Sigmoid colon (tissue), 7 donors: ENCODE measurements at places on chromosomes 6 and 20.

DNA sequence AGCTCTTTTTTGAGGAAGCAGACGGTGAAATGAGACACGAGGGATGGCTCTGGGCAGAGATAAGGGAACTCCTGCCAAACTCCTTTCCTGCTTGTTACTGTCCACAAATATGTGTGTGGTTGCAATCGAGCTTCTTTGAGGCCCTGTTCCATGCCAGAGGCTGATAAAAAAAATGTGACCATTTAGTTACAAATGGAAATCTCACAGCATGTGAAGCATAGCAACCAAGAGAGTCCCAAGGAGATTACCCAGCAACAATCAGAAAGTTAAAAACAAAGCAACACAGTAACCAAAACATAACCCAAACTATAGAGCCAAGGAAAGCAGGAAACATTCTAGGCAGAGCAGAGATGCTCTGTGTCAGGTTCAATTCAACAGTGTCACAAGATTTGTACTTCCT is 35.4 kb upstream of the HMGN3 start:
- no peak for DNase-seq
- no peak overlapping the region for H3K27ac ChIP-seq
- H3K36me3 ChIP-seq = no peaks in the 10 kb centered on the region
- no peak overlapping the region for H3K4me3 ChIP-seq
- H3K4me1 ChIP-seq = no peaks in the 10 kb centered on the region

DNA sequence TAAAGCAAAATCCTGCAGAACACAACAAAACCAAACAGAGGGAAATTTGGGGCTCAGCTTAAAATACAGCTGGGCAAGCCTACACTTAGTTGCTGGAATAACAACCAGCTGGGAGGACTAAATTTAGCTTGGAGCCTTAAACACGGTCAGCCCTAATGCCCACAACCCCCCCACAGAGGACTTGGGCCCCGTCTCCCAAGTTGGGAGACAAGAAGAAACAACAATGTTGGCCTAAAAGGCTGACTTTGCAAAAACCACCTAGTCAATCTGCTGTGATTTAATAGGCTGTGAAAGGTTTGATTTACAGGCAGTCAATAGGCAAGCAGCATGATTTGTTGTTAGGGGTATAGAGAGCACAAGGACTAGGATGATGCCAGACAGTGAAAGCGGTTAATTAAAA is 40.3 kb upstream of the ARMC2 start:
- no peak for DNase-seq
- H3K4me3 ChIP-seq = no peak overlapping the region
- H3K27me3 ChIP-seq = no peaks in the 10 kb centered on the region
- H3K27ac ChIP-seq = no peak overlapping the region
- H3K36me3 ChIP-seq = no peaks in the 10 kb centered on the region

- no peak overlapping the region for H3K27ac ChIP-seq
- no peak for DNase-seq
- H3K36me3 ChIP-seq = no peaks in the 10 kb centered on the region
- H3K27me3 ChIP-seq = no peaks in the 10 kb centered on the region
- no peaks in the 10 kb centered on the region for H3K4me1 ChIP-seq
- no peak overlapping the region for H3K4me3 ChIP-seq
Observed at GRCh38 chr20:6178537-6178936, 55.7 kb upstream of the FERMT1 start.

DNA sequence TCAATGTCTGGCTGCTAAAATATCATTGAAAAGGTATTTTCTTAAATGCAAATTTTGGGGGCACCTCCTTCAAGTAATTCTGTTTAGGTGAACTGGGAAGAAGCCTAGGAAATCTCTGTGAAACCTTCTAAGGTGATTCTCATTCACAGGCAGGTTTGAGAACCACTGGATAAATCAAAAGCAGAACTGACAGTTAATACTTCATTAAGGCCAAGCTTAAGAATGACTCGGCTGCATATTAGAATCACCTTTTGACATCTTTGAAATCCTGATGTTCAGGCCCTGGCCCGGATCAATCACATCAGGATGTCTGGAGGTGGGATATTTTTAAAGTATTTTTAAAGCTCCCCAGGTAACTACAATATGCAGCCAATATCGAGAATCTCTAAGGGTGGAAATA is 50.6 kb downstream of the FKBP1C start:
- H3K4me3 ChIP-seq = no peak overlapping the region
- DNase-seq = no peak
- H3K27ac ChIP-seq = no peak overlapping the region
- H3K4me1 ChIP-seq = no peaks in the 10 kb centered on the region
- no peaks in the 10 kb centered on the region for H3K36me3 ChIP-seq

- H3K36me3 ChIP-seq = no peaks in the 10 kb centered on the region
- H3K4me3 ChIP-seq = peak overlapping the region; percentile 36
- peak; percentile 89 for DNase-seq
Observed at GRCh38 chr6:28353981-28354676, 4.4 kb downstream of the ZKSCAN3 start.
